Spleen (tissue), 13 donors: ENCODE measurements at places on chromosomes 1 and 21. TPM values are rescaled to one million over a fixed set of nuclear protein-coding genes. Genes with fewer than 3 reads are reported as not detected.

The EXO1 gene
- polyA plus RNA-seq = 0.35 TPM

The NUP210L gene
- 0.02 TPM for polyA plus RNA-seq

The PTGER3 gene
- 0.29 TPM for polyA plus RNA-seq

The ETV3L gene
- not detected for polyA plus RNA-seq

The RIPPLY3 gene
- polyA plus RNA-seq = not detected

The FAAH gene
- 9.6 TPM for polyA plus RNA-seq

The EBNA1BP2 gene
- polyA plus RNA-seq = 48.6 TPM

The CADM3 gene
- polyA plus RNA-seq = 4.1 TPM

The OVAAL gene
- not detected for polyA plus RNA-seq
